Epithelial cell of proximal tubule (primary cell): ENCODE measurements at places on chromosomes 5 and 9.
A peak's percentile ranks its signal among the peaks of the same experiment; 100 is the strongest.

DNA sequence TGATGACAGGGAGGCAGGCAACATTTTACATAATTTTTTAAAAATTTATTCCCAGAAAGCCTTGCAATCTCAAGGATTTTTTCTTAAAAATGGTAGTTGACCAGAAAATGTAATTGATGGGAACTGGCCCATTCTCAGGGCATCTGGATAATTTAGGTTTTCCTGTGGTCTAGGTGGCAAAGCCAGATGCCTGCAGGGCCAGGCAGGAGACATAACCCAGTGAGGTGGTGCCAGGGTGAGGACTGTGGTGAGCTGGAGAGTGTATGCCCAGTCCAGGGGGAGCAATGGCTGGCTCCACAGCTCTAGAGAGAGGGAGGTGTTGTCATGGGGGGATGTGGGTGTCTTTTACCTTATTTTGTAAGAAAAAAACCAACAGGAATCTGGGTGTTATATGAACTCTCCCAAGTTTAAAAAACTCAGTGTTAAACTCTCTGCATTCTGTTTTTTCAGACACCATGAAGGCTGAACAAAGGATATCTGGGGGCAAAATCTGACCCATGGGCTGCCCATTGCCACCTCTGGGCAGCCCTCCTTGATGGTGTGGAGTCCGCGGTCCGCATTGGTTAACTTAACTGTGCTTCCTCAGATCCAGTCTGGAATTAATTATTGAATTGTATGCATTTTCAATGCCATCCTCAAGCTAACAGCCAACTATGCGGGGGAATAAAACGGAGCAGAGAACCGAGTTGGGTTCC is 43.9 kb downstream of the BOD1 start:
- no peak for DNase-seq

DNA sequence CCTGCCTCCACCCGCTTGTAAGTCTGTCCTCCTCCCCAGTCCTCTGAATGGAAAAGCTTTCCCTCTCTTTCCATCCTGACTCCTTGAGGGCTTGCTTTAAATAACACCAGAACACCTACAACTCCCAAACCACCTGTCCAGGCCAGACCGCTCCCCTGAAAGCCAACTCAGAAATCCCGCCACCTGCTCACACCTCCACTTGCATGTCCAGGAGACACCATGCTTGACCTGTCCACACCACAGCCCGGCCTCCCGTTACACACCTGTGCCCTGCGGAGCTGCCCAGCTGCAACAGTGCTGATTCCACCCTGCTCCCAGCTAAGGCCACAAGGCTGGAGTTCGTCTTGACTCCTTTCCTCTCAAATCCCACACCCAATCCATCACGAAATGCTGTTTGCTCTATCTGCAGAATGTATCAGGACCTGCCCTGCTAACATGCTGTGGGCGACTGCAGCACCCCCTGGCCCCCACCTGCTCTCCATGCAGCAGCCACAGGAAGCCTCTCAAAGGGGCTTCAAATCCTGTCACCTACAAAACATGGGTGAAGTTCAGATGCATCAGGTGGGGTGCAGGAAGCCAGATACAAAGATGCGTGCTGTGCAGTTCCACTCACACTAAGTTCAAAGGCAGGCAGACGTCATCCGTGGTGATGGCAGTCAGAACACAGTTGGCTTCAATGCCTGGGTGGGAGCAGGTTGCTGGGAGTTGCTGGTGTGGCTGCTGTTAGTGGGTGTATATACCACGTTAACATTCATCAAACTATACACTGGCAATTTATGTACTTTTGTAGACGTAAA is 166.0 kb downstream of the ROR2 start:
- no peak for DNase-seq

GRCh38 chr9:135326141-135326540 is 153.4 kb upstream of the PPP1R26 start:
- DNase-seq, result no peak

DNA sequence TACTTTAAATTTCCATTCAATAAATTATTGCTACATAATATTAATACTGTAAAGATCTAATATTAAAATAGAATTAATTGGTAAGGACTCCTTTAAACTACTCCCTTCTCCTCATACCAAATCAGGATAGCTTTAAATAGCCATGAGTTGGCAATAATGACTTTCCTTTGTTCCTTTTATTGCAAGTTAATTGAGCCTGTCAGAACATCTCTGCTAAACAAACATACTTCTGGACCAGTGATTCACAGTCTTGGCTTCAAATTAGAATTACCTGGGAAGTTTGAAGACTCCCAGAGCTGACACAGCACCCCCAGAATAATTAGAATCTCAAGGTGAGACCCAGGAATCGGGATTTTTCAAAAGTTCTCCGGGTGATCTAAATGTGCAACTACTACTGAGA is 18.7 kb downstream of the C5orf58 start:
- DNase-seq, result no peak

- no peak for DNase-seq
Observed at GRCh38 chr9:3820643-3821042, 294.8 kb upstream of the RFX3 start.

DNA sequence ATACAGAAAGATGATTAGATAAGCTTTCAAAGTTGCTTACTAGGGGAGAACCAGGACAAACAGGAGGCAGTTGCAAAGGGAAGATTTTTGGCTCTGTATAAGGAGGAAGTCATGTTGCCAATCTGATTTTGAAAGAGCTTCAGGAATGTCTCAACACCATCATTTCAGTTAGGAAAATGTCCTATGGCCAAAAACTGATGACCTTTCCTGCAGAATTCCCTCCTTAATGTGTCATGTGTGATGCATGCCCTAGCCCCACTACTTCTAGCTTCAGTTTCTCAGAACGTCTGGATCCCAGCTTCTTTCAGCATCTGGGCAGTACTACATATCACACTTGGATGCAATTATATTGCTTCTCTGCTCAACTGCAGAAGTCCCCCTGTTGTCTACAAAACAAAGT is 211.5 kb upstream of the NREP start:
- DNase-seq, result no peak

GRCh38 chr5:17014686-17015085 is 78.6 kb upstream of the MYO10 start:
- DNase-seq, result peak; percentile 53

DNA sequence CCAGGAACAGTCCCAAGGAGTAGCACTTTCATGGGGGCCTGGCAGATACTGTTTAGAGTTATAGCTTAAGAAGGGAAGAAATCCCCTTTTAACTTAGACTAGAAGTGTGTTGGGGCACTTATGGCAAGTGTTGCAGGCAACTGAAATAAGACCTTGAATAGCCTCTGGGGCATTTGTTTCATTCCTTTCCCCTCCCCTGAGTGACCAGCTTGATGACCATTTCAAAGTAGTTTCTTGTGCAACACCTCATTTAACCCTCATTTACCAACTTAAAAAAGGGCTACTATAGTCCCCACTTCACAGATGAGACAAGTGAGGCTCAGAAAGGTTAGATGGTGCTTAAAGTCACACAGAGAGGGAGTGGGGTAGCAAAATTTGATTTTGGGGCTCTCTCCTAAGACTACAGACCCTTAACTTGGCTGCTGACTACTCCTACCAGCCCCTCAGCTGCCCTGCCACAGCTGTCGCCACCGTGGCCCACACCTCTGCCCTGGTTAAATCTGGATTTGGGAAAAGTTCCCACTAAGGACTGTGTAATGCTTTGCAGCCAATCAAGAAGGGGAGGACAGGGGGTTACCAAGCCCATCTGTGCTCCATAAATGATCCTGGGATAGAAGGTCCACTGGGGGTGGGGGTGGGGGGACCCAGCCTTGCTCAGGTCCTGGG is 5.5 kb downstream of the PDLIM4 start:
- no peak for DNase-seq

GRCh38 chr5:17196697-17197096 is 20.7 kb upstream of the BASP1 start:
- DNase-seq, result no peak

- peak; percentile 36 for DNase-seq
Observed at GRCh38 chr5:97838214-97838613, 655.2 kb upstream of the RIOK2 start.

GRCh38 chr9:133387680-133388079 is 11.5 kb downstream of the STKLD1 start:
- no peak for DNase-seq

DNA sequence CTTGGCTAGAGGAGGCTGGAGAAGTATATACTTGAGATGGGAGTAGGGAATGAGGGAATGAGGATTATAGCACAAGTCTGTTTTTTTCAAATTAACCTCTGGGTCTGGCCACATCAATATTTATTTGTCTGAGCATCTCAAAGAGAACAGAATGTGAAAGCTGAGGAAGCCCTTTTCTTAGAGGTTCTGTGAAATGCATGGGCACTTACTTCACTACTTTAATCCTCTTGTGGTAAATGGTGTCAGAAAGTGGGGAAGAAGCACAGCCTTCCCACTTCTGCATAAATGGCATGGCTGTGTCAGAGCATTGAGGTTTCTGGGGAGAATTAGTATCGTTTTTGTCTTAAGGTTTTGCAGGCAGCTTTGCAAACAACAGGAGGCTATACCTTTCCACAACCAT is 48.6 kb downstream of the SPATA31D1 start:
- DNase-seq, result no peak

DNA sequence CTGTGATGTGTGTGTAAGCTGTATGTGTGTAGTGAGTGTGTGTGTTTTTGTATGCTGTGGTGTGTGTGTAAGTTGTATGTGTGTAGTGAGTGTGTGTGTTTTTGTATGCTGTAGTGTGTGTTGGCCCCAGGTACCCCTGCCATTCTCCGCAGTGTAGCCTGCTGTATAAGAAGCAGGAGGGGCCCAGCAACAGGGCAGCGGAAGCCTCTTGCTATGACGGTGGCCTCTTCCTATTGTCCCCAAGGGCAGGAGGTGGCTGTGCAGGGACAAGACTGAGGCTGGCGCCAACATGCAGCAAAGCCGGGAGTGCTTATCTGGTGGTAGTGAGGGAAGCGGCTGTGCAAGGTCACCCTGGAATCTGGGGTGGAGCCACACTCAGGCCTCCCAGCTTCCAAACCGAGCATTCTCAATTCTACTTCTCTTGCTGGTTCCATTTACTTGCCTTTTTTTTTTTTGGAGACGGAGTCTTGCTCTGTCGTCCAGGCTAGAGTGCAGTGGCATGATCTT is 5.1 kb downstream of the SPAAR start:
- no peak for DNase-seq

- DNase-seq, result no peak
Observed at GRCh38 chr9:8783941-8784340, 984.4 kb upstream of the DMAC1 start.

- DNase-seq, result no peak
Observed at GRCh38 chr5:128196791-128197190, 113.2 kb downstream of the SLC12A2 start.

- no peak for DNase-seq
Observed at GRCh38 chr5:54205453-54205852, 104.9 kb downstream of the ARL15 start.

- no peak for DNase-seq
Observed at GRCh38 chr9:128870128-128870940, 11.4 kb downstream of the KYAT1 start.

DNA sequence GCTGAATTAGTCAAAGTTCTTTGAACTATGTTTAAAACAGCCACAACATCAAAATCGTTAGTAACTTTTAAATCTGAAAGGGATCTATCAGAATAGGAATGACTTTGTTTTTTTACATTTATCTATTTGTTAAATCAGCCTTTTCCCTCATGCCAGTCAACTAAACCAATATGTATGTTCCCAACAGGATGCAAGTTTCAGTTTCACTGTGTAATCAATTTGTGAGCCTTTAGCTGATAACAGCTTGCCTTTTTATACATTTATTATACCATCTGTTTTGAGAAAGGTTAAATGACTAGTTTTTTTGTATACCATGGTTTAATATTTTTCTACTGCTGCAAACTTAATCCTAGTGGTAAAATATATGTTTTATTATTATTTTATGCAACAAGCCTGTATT is 8.9 kb downstream of the TMED7 start:
- no peak for DNase-seq

DNA sequence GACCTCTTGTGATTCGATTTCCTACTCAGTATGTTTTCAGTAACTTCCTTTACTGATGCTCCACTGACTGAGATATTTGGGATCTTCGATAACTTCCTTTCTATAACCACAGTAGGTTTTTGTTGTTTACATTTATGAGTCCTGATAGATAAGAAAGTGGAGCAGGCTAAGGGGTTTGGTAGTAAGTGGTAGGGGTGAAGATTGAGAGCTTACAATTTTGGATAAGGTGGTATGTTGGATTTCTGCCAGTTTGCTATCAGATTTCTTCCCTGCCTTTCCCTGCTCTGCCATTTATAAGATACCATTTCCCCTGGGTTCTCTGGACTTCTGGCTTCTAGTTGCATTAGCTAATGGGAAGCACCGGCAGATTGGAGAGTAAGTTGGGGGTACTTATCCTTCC is 7.9 kb upstream of the NDUFS4 start:
- no peak for DNase-seq

DNA sequence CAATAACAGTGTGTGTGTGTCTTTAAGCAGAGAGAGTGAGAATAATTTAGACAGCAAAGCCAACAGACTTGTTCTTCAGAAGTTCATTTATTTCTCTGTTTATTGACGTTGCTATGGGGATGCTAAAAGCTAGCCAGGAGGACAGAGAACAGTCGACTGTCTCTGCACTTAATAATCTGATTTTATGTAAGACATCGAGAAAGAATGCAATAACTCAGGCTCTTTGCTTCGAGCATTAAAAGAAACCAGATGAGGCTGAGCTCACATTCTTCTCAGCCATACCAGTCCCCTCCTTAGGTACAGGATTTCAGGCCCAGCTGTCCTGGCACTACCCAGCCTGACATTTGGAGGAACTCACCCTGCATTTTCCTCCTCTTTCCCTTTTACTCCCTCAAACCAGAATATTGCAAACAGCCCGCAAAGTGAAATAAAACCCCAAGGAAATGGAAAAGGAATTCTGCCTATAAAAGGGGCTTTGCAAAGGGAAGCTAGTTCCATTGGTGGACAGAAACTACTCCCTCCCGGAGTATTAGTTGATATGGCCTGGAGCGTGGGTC is 44.5 kb upstream of the DPYSL3 start:
- no peak for DNase-seq

- DNase-seq, result no peak
Observed at GRCh38 chr9:96139592-96140295, 162.2 kb downstream of the HSD17B3 start.

- no peak for DNase-seq
Observed at GRCh38 chr9:120212153-120212852, 367.7 kb downstream of the CDK5RAP2 start.

GRCh38 chr5:31196309-31196708 is 2.8 kb downstream of the CDH6 start:
- no peak for DNase-seq

GRCh38 chr5:113713051-113713450 is 199.6 kb downstream of the YTHDC2 start:
- no peak for DNase-seq
